Frontal cortex (tissue), 4 donors: ENCODE measurements at places on chromosomes 5 and 9.
A peak's percentile ranks its signal among the peaks of the same experiment; 100 is the strongest.

- no peak for DNase-seq
Observed at GRCh38 chr9:4902135-4902475, 83.0 kb upstream of the JAK2 start.

DNA sequence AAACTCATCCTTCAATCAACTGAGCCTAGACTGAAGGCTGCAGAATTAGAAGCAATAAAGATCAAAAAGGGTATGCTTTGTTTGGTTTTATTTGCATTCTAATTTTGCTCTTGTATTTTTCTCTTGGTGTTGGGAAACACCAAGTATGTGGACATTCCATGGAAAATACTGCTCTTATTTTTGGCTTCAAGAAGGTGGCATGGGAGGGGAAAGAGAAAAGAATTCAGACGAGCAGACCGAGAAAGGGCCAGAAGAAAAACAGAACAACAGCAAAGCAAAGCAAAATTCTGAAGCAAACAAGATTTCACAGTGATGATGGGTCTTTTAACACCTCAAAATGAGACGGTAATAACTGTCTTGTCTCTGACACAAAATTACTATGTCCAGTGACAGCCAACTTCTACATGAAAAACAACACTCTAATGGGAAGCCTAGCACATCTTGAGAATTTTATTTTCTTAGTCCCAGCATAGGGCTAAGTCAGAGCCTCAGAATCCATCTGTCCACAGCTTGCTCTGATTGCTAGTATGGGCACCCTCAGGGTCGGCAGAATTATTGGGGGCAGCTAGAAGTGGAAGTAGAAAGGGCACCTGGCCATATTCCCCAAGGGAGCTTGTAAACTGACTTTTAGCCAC, 26.8 kb downstream of the FREM1 start:
- no peak for DNase-seq

GRCh38 chr9:89655990-89656657, 51.3 kb downstream of the GADD45G start:
- no peak for DNase-seq

GRCh38 chr9:135006911-135007570, 80.4 kb upstream of the OLFM1 start:
- DNase-seq = no peak

DNA sequence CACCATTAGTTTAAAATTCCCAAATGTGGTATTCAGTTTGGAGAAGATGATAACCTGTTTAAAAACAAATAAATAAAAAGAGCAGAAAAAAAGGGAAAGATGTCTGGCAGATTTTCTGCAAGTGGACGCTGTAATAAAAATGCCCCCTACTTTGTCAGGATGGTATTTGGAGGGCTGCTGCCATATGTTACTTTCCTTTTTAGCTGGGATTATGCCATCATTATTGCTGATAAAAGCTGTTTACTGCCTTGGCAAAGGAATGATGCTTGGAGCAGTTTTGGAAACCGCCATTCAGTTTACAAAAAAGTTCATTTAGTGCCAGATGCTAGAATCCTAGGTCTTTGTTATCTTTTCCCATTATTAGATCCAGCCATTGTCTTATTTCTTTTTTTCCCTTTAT, 104.8 kb downstream of the PBX3 start:
- DNase-seq = no peak

DNA sequence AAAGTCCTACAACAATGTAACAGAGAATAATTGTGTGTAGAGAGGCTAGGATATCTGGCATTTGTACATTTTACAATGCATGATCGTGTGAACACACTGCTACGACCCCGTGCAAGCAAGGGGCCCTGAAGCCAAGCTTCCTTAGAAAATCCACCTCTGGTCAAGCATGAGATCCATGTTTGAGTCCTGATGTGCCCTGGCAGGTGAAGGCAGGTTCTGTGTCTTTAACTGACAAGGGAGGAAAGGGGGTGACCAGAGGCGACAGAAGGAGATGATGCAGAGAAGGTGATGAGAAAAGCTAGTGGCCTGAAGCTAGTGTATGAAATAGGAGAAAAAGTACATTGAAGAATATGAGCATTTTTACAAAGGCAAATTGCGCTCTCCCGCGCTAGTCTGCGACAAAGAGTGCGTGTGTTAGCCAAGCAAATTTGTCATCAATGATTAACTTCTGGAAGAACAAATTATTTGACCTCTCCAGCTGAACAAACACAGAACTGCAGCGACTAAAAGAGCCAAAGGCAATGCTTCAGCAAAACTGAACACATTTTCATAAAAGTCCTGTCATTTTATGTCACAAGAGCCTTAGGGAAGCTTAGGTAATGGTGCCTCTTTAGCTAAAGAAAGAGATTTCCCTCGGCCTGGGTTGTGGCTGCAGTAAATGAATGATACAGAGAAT, 101.7 kb upstream of the DAPK1 start:
- no peak for DNase-seq

GRCh38 chr9:80552931-80553330, 981.2 kb downstream of the TLE4 start:
- no peak for DNase-seq

DNA sequence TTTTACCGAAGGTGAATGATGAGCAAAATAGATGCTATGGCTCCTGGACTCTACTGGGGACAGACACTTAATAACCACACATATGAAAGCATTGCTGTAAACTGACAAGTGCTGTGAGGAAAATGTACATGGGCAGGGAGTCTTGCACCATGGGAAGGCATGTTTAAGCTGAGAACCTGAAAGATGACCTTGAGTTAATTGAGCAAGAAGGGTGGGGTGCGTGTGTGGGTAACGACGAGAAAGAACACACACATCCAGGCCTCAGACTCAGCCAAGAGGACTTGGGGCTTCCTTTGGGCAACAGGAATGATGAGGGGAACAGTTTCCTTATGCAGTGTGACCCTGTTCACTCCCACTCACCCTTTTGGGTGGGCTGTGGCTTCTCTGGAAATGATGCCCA, 73.1 kb downstream of the HSPA4 start:
- no peak for DNase-seq

GRCh38 chr9:95037789-95038521, 279.6 kb downstream of the FANCC start:
- no peak for DNase-seq

GRCh38 chr9:18566121-18566520, 92.2 kb downstream of the ADAMTSL1 start:
- no peak for DNase-seq

DNA sequence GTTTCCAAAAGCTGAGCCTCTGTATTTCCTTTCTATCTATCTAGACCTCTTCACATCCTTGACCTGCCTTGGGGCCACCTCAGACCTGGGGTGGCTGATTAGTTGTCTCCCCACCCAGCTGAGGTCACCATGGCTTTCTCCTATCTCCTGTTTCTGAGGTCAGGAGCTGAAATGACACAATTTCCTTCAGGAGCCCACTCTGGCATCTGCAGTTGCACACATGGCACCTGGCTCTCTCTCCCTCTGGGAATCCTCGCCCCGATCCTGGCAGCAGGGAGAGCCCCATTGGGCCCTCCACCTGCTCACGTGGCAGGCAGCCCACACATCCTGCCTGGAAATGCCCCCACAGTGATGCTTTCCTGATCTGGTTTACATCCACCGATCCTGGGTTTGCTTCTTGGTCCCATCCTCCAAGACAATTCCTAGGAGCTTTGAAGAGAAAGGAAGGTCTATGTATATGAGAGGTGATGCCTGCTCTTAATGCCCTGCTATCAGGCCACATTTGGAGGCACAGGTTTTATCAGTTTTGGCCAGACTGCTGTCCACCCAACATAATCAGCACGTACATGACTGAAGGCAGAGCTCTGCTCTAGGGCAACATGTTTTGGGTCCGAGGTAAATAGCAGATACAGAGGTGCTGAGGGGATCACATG, 53.7 kb downstream of the MARCHF3 start:
- no peak for DNase-seq

DNA sequence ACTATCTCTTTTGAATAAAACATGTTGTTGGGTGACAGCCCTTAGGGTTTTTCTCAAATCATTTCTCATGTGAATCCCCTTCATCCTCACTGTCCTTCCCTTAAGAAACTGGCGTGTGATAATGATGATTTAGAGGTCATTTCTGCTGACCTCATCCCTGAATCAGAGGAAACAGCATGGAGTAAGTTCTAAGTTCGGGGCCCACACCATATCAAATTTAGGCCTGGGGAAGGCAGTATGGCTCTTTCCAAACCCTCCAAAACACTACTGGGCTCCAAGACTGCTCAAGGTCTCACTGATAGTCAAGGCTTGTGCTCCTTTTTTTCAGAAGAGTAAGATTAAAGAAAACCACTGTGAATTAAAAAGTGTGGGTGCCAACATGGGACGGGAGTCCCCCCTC, 872 bp upstream of the SMIM3 start:
- no peak for DNase-seq

DNA sequence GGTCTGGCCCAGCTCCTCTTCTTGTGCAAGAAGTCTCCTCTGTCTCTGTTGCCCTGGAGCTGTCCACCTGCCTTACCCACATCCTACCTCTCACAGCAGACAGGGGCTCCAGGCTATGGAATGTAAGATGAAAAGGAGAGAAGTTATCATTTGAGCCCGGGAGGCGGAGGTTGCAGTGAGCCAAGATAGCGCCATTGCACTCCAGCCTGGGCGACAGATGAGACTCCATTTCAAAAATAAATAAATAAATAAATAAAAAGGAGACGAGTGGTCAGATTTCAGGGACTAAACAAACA, 37.5 kb upstream of the DENND4C start:
- DNase-seq = no peak

GRCh38 chr9:96874947-96875460, 20.7 kb upstream of the ZNF782 start:
- peak; percentile 27 for DNase-seq

GRCh38 chr9:75083188-75083970, 4.6 kb downstream of the NMRK1 start:
- no peak for DNase-seq

DNA sequence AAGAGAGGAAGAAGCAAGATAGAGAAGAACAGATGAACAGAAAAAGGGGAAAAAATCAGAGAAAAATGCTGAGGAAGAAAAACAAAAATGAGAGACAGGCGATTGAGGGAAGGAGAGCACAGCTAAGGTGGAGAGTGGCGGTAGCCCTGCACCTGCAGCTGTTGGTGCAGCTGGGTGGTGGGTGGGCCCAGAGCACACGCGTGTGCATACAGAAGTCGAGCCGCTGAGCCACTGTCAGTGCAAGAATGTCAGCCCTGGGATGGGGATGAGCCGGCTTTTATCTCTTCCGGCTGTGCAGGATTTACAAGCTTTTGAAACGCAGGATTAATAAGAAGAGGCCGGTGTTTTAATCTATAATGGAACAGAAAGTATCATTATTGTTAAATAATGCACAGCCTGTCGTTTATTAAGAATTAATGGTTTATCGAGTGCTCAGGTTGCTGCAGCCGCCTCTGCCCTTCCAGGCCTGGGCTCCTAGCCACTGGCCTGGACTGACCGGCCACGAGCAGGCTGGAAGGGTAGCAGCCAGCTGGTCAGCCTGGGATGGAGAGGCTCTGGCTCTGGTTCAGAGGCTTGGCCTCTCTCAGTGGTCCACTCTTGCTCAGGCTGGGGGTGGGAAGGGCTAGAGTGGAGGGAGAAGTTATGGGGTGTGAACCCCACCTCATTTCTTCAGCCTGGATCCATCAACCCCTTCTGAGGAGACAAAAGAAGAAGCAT, 68.7 kb downstream of the PCDH1 start:
- no peak for DNase-seq

- no peak for DNase-seq
Observed at GRCh38 chr5:125293223-125293622, 546.8 kb upstream of the ZNF608 start.

DNA sequence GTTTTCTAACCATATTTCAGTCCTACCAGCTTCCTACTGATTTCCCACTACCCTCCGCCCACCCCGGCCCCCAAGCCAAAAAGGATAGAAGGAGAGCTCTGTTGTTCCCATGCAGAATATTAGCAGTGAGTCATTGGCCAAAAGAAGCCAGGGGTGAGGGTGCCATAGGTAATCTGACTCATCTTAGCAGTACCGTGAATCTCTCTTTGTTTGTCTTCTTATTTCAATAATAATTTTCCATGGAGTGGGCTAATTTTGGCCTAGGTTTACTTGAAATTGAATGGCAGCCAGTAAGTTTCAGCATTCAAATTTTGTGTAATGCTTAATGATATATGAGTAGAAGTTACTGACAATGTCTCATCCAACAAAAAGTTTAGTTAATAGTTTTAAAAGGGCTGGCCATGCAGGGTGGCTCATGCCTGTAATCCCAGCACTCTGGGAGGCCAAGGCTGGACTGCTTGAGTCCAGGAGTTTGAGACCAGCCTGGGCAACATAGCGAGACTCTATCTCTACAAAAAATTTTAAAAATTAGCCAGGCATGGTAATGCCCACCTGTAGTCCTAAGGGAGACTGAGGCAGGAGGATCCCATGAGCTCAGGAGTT, 74.2 kb downstream of the C9orf152 start:
- no peak for DNase-seq

DNA sequence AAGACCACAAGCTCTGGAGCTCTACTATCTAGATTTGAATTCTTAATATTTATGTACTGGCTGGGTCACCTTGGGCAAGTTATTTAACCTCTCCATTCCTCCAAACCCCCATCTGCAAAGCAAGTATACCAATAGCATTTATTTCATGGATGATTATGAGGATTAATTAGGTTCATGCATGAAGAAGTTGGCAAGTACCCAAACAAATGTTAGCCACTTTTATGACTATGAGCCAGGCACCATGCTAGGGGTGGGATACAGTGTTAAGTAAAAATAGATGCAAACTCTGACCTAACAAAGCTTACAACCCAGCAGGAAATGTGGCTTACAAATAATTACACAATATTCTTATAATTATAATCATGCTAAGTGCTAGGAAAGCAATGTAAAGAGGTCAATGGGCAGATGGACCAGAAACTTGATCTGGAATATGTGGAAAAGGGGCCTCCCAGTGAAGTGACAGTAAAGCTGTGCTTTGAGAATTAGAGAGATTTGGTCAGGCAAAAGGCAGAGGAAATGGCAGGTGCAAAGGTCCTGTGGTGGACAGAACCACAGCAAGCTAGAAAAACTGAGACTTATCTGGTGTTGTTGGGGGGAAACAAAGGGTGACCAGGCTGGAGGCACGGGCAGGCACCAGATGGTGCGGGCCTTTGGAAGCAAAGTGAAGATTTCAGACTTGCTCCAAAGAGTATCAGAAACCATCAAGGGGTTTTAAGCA, 525.2 kb upstream of the TRPC7 start:
- DNase-seq = no peak

- DNase-seq = no peak
Observed at GRCh38 chr9:5556101-5556705, 45.9 kb downstream of the PDCD1LG2 start.

DNA sequence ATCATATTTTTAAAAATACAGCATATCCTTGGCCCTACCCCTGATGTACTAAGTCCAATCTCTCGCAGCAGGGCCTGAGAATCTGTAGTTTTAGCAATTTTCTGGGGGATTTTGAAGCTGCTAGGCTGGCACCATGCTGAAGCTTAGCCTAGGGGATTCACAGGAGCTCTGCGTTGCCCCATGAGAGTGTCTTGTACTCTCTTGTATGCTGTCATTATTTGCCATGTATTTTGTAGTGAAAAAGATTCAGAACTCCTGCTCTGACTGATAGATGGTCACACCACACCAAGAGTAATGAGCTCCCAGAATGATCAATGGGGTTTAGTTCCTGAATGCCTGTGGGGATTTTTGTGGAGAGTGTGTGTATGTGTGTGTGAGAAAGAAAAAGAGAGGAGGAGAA, 20.7 kb upstream of the TRMT10B start:
- DNase-seq = no peak

GRCh38 chr9:100070104-100071041, 28.4 kb downstream of the ERP44 start:
- no peak for DNase-seq

- DNase-seq = no peak
Observed at GRCh38 chr5:84239494-84239893, 145.2 kb downstream of the EDIL3 start.
